Mammary microvascular endothelial cell (primary cell): ENCODE measurements at places on chromosomes 11 and 22. TPM values are rescaled to one million over a fixed set of nuclear protein-coding genes. Genes with fewer than 3 reads are reported as not detected.

P4HA3 gene
- 5.7 and 7.3 TPM in 2 replicates for total RNA-seq

UQCR10 gene
- total RNA-seq = 80.6 and 91.3 TPM in 2 replicates

DRG1 gene
- 68.8 and 70.5 TPM in 2 replicates for total RNA-seq

NFAM1 gene
- not detected in 2 replicates for total RNA-seq

ARHGAP1 gene
- total RNA-seq = 41.7 and 49.2 TPM in 2 replicates

PRR33 gene
- not detected in 2 replicates for total RNA-seq

NEFH gene
- 1.2 and 2.1 TPM in 2 replicates for total RNA-seq

MYBPC3 gene
- total RNA-seq = not detected in 2 replicates

GLYATL2 gene
- total RNA-seq = not detected in 2 replicates

CD3G gene
- not detected in 2 replicates for total RNA-seq

SSRP1 gene
- total RNA-seq = 119 and 124 TPM in 2 replicates

RAG1 gene
- total RNA-seq = 0.47 and 0.84 TPM in 2 replicates

APOBEC3B gene
- total RNA-seq = 19.7 and 25.1 TPM in 2 replicates

OR5A1 gene
- total RNA-seq = not detected in 2 replicates

NXPE1 gene
- total RNA-seq = not detected in 2 replicates

HEPN1 gene
- total RNA-seq = not detected in 2 replicates

GRAP2 gene
- under 0.01 TPM in 1 of 2 replicates, not detected in the other for total RNA-seq

VWA5A gene
- 4.8 and 5.8 TPM in 2 replicates for total RNA-seq

LRRC74B gene
- not detected in 2 replicates for total RNA-seq

SNX15 gene
- total RNA-seq = 17.1 and 17.3 TPM in 2 replicates

SLC35F2 gene
- 36.6 and 42.5 TPM in 2 replicates for total RNA-seq

TSSK2 gene
- not detected in 2 replicates for total RNA-seq

BDNF gene
- total RNA-seq = 1.0 and 1.1 TPM in 2 replicates

HEPHL1 gene
- total RNA-seq = not detected in 2 replicates

COMT gene
- total RNA-seq = 415 and 461 TPM in 2 replicates

NXPE4 gene
- not detected in 2 replicates for total RNA-seq

RCN1 gene
- total RNA-seq = 286 and 307 TPM in 2 replicates

OR52A1 gene
- not detected in 2 replicates for total RNA-seq

MUC2 gene
- not detected in 2 replicates for total RNA-seq

CASP5 gene
- not detected in 2 replicates for total RNA-seq

SLC1A2 gene
- total RNA-seq = not detected in 2 replicates

TMPRSS5 gene
- 0.10 TPM in 1 of 2 replicates, not detected in the other for total RNA-seq

TMEM191B gene
- total RNA-seq = 1.0 TPM in 1 of 2 replicates, not detected in the other

ABTB2 gene
- total RNA-seq = 0.40 and 0.59 TPM in 2 replicates

OR52B4 gene
- not detected in 2 replicates for total RNA-seq

SEPTIN5 gene
- 7.9 and 8.7 TPM in 2 replicates for total RNA-seq

VPREB1 gene
- not detected in 2 replicates for total RNA-seq

LRRN4CL gene
- 0.05 TPM in 1 of 2 replicates, not detected in the other for total RNA-seq

GLYATL1B gene
- total RNA-seq = not detected in 2 replicates

MED15 gene
- 48.6 and 52.2 TPM in 2 replicates for total RNA-seq

FJX1 gene
- 68.6 and 79.0 TPM in 2 replicates for total RNA-seq

MYOD1 gene
- total RNA-seq = not detected in 2 replicates

OR5B17 gene
- total RNA-seq = not detected in 2 replicates

SCO2 gene
- total RNA-seq = 3.7 and 13.6 TPM in 2 replicates

ADAMTS15 gene
- total RNA-seq = 0.05 TPM in 1 of 2 replicates, not detected in the other

NLRP14 gene
- not detected in 2 replicates for total RNA-seq

ARL14EP gene
- total RNA-seq = 13.9 and 15.9 TPM in 2 replicates

INSC gene
- total RNA-seq = 0.20 TPM in 1 of 2 replicates, not detected in the other

TMA7B gene
- not detected in 2 replicates for total RNA-seq

POU2AF3 gene
- not detected in 2 replicates for total RNA-seq

ENTHD1 gene
- total RNA-seq = not detected in 2 replicates

CECR2 gene
- 0.05 and 0.13 TPM in 2 replicates for total RNA-seq

ANGPTL5 gene
- not detected in 2 replicates for total RNA-seq

OR51B2 gene
- total RNA-seq = not detected in 2 replicates

SSTR3 gene
- total RNA-seq = not detected in 2 replicates

DLG2 gene
- total RNA-seq = 0.20 TPM in 2 replicates
